Activated CD8-positive, alpha-beta T cell treated with anti-CD3 and anti-CD28 coated beads for 36 hours (primary cell): ENCODE measurements at places on chromosomes 6 and 20. TPM values are rescaled to one million over a fixed set of nuclear protein-coding genes. Genes with fewer than 3 reads are reported as not detected.

DNA sequence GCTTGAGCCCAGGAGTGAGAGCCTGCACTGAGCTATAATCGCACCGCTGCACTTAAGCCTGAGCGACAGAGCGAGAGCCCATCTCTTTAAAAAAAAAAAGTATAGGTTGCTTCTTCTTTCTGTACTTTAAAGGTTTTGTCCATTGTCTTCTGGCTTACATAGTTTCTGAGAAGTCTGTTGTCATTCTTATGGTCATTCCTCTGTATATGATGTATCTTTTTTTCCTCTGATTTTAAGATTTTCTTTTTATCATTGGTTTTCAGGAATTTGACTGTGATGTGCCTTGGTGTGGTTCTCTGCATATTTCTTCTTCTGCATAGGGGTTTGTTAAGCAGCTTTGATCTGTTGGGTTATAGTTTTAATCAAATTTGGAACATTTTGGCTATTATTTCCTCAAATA lies 29.1 kb downstream of the QRSL1 start:
- H3K4me1 ChIP-seq = peaks cover 1% of the 10 kb centered on the region
- H3K27ac ChIP-seq = no peak overlapping the region
- H3K36me3 ChIP-seq = peaks cover 70% of the 10 kb centered on the region

DNA sequence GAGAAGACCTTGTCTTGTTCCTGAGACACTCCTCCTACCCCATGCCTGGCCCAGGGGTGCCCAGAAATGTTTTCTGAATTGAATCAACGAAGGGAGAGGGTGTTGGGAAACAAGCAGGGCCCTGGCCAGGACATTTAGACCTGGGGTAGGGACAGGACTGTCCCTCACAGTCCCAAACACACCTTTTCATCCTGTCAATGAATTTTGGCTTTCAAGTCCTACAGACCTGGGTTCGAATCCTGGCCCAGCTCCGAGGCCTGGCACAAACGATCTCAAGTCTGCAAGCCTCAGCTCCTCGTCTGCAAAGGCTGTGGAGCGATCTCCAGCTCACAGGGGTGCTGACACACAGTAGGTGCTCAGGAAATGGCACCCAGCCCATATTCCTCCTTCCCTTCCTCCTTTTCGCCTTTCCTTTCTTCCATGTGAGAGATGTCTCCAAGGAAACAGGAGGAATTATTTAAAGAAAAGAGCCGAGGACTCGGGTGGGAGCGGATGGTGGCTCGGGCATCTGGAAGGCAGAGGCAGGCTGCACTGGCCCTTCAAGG lies 7.3 kb upstream of the DLGAP4 start:
- H3K27me3 ChIP-seq = peaks cover 51% of the 10 kb centered on the region
- no peak overlapping the region for H3K4me3 ChIP-seq
- H3K36me3 ChIP-seq = no peaks in the 10 kb centered on the region

Gene ADGRF1
- not detected for total RNA-seq

GRCh38 chr6:166360243-166361076 lies 18.1 kb upstream of the SFT2D1 start:
- H3K4me3 ChIP-seq = no peak overlapping the region
- no peak overlapping the region for H3K27ac ChIP-seq
- H3K27me3 ChIP-seq = peaks cover 14% of the 10 kb centered on the region
- H3K4me1 ChIP-seq = no peaks in the 10 kb centered on the region
- H3K36me3 ChIP-seq = peaks cover 2% of the 10 kb centered on the region
- no peak for DNase-seq

- no peak overlapping the region for H3K4me3 ChIP-seq
- no peaks in the 10 kb centered on the region for H3K36me3 ChIP-seq
- DNase-seq = no peak
- H3K27ac ChIP-seq = no peak overlapping the region
- peaks cover 47% of the 10 kb centered on the region for H3K27me3 ChIP-seq
Measured at GRCh38 chr20:46253391-46253790, 54.9 kb downstream of the CDH22 start.

Gene OR12D2
- total RNA-seq = not detected

Gene EFCAB8
- 0.89 TPM for total RNA-seq

DNA sequence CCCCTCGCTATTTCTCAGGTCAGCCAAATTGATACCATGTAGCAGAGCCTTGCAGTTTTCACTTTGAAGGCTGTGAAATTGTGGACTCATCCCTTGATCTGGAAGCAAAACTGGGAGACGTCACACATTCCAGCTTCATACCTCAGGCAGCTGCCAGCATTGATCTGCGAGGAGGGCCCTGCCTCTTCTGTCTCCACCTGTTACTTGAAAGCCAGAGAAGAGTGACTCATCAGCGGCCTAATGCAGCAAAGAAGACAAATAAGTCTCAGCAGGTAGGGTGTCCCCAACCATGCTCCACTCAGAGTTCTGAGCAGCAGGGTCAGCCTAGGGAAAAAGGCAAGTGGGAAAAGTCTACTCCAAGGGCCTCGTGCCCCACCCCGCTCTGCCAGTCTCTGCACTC lies 69.4 kb upstream of the BMP2 start:
- no peak for DNase-seq
- H3K4me3 ChIP-seq = no peak overlapping the region
- H3K4me1 ChIP-seq = no peaks in the 10 kb centered on the region
- H3K27me3 ChIP-seq = peaks cover 3% of the 10 kb centered on the region

DNA sequence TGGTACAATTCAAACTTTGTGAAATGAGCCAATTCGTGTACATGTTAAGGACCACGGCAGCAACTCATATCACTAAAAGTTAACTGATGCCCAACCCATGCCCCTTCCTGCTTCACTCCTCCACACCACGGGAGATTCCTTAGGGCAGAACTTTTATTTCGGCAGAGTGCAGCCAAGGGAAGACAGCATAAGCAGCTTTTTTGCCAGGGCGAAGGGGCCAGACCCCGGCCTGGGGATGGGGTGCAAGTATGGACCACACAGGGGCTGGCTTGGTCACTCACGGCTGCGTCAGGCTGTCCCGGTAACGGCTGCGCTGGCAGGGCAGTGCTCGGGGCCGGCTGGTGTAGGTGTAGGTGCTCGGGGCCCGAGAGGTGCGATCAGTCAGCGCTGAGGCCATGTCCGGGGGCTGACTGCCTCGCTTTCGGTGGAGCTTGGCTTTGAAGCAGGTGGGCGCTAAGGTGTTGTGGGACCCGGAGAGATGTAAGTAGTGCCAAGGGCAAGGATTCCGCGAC lies 792 bp downstream of the RSPH3 start:
- DNase-seq = no peak
- H3K4me1 ChIP-seq = peaks cover 44% of the 10 kb centered on the region
- no peaks in the 10 kb centered on the region for H3K27me3 ChIP-seq

Gene NELFE
- 61.0 TPM for total RNA-seq
